Glomerular endothelial cell (primary cell): ENCODE measurements at places on chromosomes 7 and 10. TPM values are rescaled to one million over a fixed set of nuclear protein-coding genes. Genes with fewer than 3 reads are reported as not detected.

Gene PKD2L1
- not detected in 2 replicates for total RNA-seq

DNA sequence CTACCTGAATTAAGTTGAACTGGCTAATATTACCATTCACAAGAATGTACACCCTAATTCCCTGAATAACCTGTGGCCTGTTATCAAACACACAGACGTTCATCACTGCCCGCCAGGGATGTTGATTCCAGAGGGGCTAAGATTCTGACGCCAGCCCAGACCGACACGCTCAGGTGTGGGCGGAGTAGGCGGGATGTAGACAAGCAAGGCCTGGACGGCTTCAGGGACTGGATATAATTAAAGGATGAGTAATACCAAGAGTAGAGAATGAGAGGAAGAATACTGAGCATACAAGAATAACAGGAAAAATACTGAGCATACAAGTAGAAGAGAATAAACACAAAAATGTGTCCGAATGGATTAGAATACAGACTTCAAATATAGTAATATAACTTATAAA, 29.0 kb downstream of the CUBN start:
- no peak for DNase-seq

- DNase-seq: no peak
These were observed 12.3 kb downstream of the DDIT4 start for GRCh38 chr10:72285972-72286521.

- no peak for DNase-seq
These were observed 52.9 kb downstream of the ZNF467 start for GRCh38 chr7:149720372-149721083.

GRCh38 chr7:97973206-97973658, 16.8 kb downstream of the OCM2 start:
- no peak for DNase-seq

GRCh38 chr7:11235491-11235890, 261.8 kb downstream of the PHF14 start:
- DNase-seq: no peak
